SHP77 treated with DMSO at 0.1 percent for 48 hours (cell line): ENCODE measurements at places on chromosomes 11 and 22.

DNA sequence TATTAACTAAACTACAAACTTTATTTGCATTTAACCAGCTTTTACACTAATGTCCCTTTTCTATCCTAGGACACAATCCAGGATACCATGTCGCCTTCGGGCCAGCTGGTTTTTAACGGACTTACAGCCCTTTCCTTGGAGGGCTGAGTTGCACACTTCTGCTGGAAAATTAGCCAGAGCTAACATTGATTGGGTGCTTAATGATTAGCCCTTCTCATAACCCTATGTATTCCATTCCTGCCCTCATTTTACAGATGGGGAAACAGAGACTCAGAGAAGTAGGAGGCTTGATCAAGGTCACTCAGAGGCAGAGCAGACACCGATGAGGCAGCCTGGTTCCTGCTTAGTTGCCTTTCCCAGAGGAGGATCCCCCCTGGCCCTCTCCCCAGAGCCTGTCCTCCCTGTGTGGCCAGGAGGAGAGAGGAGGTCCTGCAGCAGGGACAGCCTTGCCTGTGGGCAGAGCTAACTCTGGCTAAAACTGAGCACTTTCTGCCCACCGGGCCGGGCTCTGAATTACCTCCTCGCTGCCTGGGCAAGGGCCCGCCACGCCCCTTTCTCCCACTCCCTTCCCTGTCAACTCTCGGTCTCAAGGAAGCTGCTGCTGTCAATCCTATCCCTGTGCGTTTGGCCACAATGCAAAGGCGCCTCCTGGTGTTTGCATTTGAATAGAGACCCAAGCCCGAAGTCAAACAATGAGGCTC, 59.6 kb upstream of the PAX6 start:
- no peak for DNase-seq

DNA sequence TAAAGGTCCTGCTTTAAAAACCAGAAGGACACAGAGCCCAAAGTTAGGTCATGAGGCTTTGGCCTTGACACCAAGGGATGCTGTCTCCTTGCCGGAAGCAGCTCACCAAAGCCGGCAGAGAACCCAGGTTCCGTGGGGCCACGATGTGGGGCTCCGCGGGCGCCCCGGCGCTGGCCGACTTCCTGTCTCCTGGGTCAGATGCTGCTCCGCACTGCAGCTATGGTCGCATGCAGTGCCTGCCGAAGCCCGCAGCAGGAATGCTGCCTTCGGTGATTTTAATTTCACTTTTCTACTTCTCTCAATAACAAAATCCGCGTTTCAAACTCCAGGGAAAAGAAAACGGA, 454 bp upstream of the OTUB1 start:
- no peak for DNase-seq

- peak; percentile 25 for DNase-seq
These were observed 236.6 kb downstream of the GRIK4 start for GRCh38 chr11:120747850-120748814.

GRCh38 chr11:131534611-131535010, 164.2 kb downstream of the NTM start:
- DNase-seq: no peak

DNA sequence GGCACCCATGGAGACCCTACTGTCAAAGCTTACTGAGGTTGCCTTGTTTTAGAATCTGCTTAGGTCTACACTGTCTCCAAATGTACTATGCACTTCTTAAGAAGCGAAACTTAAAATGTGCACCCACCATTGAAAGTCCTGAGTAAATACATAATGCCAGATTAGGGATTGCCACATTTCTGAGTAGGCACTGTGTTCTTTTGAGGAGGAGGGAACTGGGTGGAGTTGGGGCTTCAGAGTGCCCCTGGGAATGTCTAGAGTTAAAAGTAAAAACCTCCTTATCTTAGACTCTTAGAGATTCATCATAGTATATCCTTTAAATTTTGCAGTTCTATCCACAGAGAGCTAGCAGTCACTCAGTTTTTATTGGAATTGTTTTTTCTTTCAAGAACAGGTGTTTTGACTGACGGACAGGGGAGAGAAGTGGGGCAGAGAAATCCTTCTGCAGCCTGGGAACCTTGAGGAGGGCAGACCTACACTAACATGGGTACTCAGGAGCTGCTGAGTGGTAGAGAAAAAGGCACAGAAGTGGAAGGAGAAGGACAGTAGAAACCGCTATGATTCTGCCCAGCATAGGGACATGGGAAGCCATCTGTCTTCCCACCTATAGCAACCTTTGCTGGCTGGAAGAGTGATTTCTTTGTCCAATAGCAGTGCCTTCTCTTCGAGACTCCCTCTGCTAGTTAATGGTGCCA, 33.4 kb upstream of the MICAL2 start:
- DNase-seq: no peak

DNA sequence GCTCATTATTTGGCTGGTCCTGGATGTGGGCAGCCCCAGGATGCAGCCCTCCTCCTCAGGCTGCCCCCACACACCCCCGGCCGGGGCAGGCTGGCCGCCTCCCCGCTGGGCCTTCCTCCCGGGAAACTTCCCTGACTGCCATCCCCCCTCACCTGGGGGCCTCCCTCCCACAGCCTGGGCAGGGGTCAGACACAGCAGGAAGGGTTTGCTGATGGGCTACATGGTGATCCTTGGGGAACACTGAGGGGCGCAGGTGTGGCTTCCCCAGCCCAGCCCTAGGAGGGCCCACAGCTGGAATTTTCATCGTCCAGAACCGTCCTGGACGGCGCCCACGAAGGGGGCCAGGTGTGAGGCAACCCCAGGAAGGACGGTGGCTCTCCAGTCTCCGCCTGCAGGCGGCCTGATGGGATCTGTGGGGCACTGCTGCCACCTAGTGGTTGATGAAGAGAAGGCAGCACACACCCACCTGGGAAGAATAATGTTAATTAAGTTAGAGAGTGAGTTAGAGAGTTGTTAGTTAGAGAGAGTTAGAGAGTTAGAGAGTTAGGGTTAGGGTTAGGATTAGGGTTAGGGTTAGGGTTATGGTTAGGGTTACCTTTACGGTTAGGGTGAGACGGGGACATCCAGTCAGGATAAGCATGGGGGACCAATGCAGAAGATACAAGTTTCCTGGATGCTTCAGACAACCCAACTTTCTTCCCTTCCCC, 75.9 kb upstream of the PRR5 start:
- peak; percentile 56 for DNase-seq

DNA sequence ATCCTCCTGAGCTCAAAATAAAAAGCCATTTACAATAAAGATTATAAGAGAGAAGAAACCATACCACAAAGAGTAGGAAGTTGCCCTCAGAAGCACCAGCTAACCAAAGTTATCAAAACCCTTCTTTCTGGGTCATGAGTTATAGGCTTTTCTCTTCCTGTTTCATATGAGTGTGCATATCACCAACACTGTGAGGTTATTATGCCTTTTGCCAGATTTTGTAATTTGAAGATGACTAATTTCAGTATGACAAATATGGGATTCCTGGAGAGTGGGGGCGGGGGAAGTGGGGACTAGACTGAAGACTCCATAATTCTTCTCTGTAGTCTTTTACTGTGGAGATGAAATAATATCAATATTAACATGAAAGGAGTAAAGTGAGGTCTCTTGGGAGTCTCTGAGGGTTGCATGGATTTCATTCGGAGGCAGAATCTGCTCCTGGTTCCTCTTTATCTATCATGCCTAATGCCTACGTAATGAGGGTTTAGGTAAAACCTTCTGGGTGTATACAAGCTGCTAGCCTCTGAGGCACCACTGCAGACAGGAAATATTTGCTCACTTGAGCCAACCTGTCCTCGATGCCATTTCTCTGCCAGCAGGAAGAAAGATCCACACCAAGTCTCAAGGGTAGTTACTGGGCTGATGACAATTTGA, 2.1 kb downstream of the LPXN start:
- no peak for DNase-seq

- DNase-seq: no peak
These were observed 15.3 kb upstream of the APOL6 start for GRCh38 chr22:35632935-35633334.
